ENCODE measurements at places on chromosomes 1 and 21. TPM values are rescaled to one million over a fixed set of nuclear protein-coding genes. Genes with fewer than 3 reads are reported as not detected.
A peak's percentile ranks its signal among the peaks of the same experiment; 100 is the strongest.

MARK1 gene
- 0.10 TPM for total RNA-seq

CLDN8 gene
- not detected for total RNA-seq

SPATA21 gene
- total RNA-seq = 0.05 TPM

HSPB7 gene
- total RNA-seq = 0.21 TPM

- no peak overlapping the region for H3K4me3 ChIP-seq
- DNase-seq = no peak
- H3K36me3 ChIP-seq = no peaks in the 10 kb centered on the region
- H3K27me3 ChIP-seq = no peaks in the 10 kb centered on the region
- no peaks in the 10 kb centered on the region for H3K4me1 ChIP-seq
Observed at GRCh38 chr1:217274416-217274815, 356.5 kb downstream of the GPATCH2 start.

- H3K36me3 ChIP-seq = no peaks in the 10 kb centered on the region
- H3K4me3 ChIP-seq = peak overlapping the region; percentile 5
- no peaks in the 10 kb centered on the region for H3K27me3 ChIP-seq
- H3K4me1 ChIP-seq = peaks cover 16% of the 10 kb centered on the region
Observed at GRCh38 chr1:25128121-25128621, 104.1 kb downstream of the SYF2 start.

DNA sequence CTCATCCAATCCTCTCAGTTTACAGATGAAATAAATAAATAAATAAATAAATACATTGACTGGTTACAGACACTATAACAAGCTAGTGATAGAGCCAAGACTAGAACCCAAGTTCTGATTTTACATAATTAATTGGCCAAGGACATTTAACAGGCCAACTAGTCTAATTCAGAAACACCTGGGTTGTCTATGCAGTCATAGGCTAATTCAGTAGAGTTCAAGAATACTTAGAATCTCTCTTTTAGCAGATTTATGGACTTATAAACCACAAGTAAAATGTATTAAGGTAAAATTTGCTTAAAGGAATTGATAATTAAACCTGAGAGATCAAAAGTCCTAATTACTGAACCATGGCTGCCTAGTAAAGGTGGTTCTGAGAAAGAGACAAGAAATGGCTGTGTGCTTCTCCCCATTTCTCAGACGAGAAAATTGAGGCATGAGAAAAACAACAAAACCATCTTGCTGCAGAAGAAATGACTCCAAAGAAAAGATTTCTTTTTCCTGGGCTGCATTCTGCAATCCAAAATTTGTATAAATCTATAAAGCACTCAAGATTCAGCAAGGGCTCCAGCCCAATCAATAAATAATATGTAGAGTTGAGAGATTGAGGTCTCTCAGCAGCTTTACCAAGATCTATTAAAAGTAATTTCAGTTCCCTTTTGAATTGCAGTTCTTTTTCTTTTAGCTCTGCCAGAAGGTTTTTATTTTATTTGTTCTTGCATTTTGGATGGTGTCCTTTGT is 98.3 kb downstream of the DUSP10 start:
- H3K4me3 ChIP-seq = peak overlapping the region; percentile 29
- no peaks in the 10 kb centered on the region for H3K36me3 ChIP-seq
- H3K4me1 ChIP-seq = peaks cover 18% of the 10 kb centered on the region
- peak overlapping the region; percentile 74 for H3K27ac ChIP-seq
- H3K27me3 ChIP-seq = no peaks in the 10 kb centered on the region

- H3K4me3 ChIP-seq = no peak overlapping the region
- H3K36me3 ChIP-seq = no peaks in the 10 kb centered on the region
- H3K27ac ChIP-seq = no peak overlapping the region
- H3K27me3 ChIP-seq = peaks cover 2% of the 10 kb centered on the region
- H3K4me1 ChIP-seq = peaks cover 2% of the 10 kb centered on the region
Observed at GRCh38 chr1:22291494-22291893, 148.6 kb upstream of the WNT4 start.

GRCh38 chr1:117120774-117121588 is 568 bp downstream of the TRIM45 start:
- H3K4me1 ChIP-seq = no peaks in the 10 kb centered on the region
- H3K27me3 ChIP-seq = no peaks in the 10 kb centered on the region
- no peaks in the 10 kb centered on the region for H3K36me3 ChIP-seq
- peak overlapping the region; percentile 81 for H3K4me3 ChIP-seq

- peaks cover 28% of the 10 kb centered on the region for H3K27me3 ChIP-seq
- no peak overlapping the region for H3K27ac ChIP-seq
- H3K4me1 ChIP-seq = no peaks in the 10 kb centered on the region
- no peak overlapping the region for H3K4me3 ChIP-seq
- H3K36me3 ChIP-seq = no peaks in the 10 kb centered on the region
Observed at GRCh38 chr21:36705679-36706481, 7.0 kb downstream of the SIM2 start.

- H3K27me3 ChIP-seq = no peaks in the 10 kb centered on the region
- H3K4me3 ChIP-seq = no peak overlapping the region
- no peak overlapping the region for H3K27ac ChIP-seq
- H3K4me1 ChIP-seq = no peaks in the 10 kb centered on the region
- H3K36me3 ChIP-seq = no peaks in the 10 kb centered on the region
Observed at GRCh38 chr21:46091118-46091517, 6.8 kb upstream of the COL6A2 start.

DNA sequence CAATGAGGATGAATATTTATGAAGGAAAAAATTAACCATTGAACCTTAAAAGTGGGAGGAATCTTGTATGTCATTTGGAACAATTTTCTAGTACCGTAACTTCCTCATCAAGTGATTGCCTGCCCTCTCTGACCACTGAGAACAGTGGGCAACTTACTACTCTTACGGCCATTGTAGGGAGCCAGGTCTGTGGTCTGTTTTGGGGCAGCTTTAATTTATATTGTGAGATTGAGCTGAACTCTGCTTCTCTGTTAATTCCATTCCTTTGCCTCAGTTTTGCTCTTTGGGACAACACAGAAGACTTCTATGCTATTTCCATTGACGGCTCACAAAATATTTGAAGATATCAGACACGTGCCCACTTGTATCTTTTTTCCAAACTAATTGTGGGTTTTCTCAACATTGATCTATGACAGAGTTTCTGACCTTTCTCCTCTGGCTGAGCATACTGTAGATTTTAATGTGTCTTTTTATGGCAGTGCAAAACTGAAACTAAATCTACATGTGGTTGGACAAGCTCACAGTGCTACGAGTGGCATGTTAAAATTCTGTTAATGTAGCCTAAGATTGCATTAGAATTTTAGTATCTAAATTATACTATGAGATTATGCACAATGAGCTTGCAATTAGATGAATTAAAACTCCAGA is 27.8 kb upstream of the ZNF281 start:
- H3K4me3 ChIP-seq = no peak overlapping the region
- H3K27me3 ChIP-seq = no peaks in the 10 kb centered on the region
- H3K4me1 ChIP-seq = peaks cover 6% of the 10 kb centered on the region
- H3K36me3 ChIP-seq = no peaks in the 10 kb centered on the region
- DNase-seq = no peak
